ENCODE measurements at places on chromosomes 11 and 22.

- DNase-seq = no peak
Measured at GRCh38 chr11:120520091-120520822, 8.7 kb downstream of the GRIK4 start.

- no peak for DNase-seq
Measured at GRCh38 chr22:25823276-25823675, 81.3 kb downstream of the MYO18B start.

- no peak for DNase-seq
Measured at GRCh38 chr22:47275605-47276449, 513.4 kb downstream of the TBC1D22A start.

DNA sequence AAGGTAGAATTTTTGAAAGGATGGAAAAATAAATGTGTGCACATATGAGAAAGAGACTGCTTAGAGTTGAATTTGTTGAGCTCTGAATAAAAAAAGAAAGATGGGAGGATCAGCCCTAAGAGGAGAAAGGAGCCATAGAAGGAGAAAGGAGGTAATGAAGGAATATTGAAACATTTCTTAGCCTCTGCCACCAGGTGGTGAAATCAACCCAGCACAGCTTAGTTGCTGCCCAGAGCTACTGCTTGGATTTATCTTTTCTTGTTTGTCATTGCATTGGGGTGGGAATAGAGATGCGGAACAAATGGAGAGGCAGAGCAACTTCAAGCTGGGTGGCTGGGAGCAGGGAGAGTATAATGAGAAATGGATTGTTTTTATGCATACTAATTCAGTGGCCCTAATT, 80.4 kb downstream of the SERGEF start:
- DNase-seq = no peak

DNA sequence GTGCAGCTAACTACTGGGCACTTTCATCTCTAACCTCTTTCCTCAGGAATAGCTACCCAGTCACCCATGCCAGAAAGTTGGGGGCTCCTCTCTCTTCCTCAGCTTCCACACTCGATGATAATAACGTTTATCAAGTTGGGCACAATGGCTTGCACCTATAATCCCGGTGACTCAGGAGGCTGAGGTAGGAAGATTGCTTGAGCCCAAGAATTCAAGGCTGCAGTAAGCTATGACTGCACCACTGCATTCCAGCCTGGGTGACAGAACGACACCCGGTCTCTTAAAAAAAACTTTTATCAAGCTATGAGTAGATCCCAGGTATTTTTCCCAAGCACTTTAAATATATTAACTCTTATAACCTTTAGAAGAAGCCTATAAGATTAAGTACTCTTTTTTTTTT, 2.0 kb downstream of the SF3A1 start:
- DNase-seq = no peak

GRCh38 chr11:65781962-65782815, 1.4 kb upstream of the AP5B1 start:
- no peak for DNase-seq

Measured in erythroblast (primary cell).